ENCODE measurements at places on chromosomes 6 and 20. TPM values are rescaled to one million over a fixed set of nuclear protein-coding genes. Genes with fewer than 3 reads are reported as not detected.
A peak's percentile ranks its signal among the peaks of the same experiment; 100 is the strongest.

GRCh38 chr20:62953839-62954703, 1.6 kb downstream of the SLC17A9 start:
- no peak for DNase-seq

GRCh38 chr6:20417819-20418218, 16.1 kb downstream of the E2F3 start:
- DNase-seq = no peak

GRCh38 chr6:152380351-152380767, 256.8 kb downstream of the SYNE1 start:
- peak; percentile 85 for DNase-seq

GRCh38 chr6:25366903-25367545, 87.8 kb downstream of the CARMIL1 start:
- DNase-seq = peak; percentile 31

GRCh38 chr20:62266340-62266739, 28.0 kb downstream of the OSBPL2 start:
- DNase-seq = no peak

- DNase-seq = no peak
These were observed 29.6 kb downstream of the CRYBG1 start for GRCh38 chr6:106390088-106390487.

DNA sequence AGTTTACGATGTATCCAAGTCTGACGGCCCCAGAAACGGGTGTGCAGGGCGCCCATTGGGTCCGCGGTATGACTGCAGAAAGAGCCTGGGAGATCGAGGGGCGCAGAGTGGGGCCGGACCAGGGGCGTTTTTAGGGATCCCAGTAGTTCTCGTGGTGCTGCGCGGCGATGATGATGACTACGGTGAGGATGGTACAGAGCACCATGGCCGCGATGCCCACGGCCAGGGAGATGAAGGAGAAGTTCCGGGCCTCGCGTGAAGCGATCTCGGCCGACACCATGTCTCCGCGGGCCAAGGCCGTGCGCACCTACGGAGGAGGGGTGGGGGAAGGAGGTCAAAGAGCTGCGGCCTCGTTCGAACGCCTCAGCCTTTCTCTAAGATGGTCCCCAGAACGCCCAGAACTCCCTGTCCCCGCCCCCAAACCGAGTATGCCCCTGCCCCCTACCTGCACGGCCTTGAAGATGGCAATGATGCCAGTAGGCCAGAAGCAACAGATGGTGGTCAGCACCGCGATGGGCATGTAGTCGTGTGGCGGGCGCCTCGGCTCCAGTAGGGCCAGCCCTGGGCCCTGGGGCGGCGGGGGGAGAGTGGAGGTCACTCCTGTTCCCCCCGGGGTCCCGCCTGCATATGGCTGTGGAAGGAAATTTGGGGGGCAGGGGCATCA, 2.5 kb downstream of the PRRT1 start:
- DNase-seq = no peak

DNA sequence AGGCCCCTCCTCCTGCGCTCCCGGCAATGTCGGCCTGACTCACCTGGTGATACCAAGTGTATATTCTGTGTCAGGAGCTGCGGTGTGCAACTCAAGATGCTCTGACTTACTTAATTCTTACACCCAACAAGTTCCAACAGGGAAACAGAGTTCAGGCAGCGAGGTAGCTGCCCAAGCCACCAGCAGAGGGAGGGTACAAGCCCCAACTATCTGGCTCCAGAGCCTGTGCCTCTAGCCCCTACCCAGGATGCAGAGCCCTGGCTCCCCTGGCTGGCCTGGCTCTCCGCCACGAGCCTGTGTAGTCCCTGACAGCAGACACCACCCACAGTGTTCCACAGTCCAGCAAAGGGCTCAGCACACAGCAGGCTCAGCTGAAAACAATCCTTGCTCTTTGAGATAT, 34.9 kb downstream of the C20orf203 start:
- peak; percentile 51 for DNase-seq

GRCh38 chr6:16740097-16740496, 21.2 kb downstream of the ATXN1 start:
- DNase-seq = no peak

DNA sequence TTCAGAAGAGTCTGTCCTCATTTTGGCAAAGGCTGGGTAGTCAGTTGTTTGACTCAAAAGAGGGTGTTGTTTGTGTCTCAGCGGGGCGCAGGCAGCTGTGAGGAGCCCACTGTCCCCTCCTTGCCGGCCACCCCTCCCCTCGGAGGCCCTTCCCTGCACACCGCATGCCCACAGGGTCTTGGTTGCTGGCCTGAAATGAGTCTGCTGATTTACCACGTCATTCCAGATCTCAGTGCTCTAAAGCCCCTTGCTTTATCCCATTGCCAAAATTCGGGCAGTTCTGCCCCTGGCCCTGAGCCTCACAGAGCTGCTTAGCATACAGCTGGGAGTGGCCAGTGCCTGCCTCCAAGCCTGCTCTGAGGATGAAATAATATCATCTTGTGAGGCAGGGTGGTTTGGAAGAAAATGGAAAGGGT, 220.7 kb downstream of the UST start:
- no peak for DNase-seq

GRCh38 chr20:17518339-17519052, 12.7 kb downstream of the BFSP1 start:
- peak; percentile 33 for DNase-seq

- no peak for DNase-seq
These were observed 83.5 kb downstream of the ASXL1 start for GRCh38 chr20:32441638-32442037.

GRCh38 chr20:63003546-63003945, 3.2 kb downstream of the BHLHE23 start:
- DNase-seq = no peak

- DNase-seq = no peak
These were observed 63.5 kb downstream of the GRM4 start for GRCh38 chr6:34082348-34082747.

- peak; percentile 34 for DNase-seq
These were observed 84.5 kb upstream of the QKI start for GRCh38 chr6:163329991-163330390.

DNA sequence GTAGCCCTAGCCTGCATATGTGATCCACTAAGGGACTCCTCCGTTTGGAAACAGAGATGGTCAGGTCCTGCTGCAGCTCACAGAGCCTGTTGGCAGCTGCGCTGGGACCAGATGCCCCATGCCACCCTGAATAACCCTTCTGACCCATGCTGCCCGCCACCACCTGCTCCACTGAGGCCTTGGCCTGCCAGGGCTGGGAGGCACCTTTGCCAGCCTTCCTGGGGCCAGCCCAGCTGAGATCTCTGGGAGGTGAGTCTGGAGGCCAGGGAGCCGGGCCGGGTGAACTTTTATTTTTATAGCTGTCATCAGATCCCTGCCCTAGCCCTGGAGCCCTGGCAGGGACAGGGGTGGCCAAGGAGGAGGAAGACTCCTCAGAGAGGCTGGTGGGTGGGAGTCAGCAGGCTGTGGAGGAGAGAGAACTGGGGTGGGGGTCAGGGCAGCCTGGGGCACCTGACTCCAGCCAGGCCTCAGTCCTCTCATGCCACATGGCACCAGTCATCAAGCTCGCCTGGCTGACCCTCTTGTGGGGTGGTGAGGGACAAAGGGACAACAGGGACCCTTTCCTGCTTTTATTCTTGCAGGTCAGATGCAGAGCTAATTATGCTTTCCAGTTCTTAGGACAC, 10.0 kb downstream of the CEBPB start:
- no peak for DNase-seq

DNA sequence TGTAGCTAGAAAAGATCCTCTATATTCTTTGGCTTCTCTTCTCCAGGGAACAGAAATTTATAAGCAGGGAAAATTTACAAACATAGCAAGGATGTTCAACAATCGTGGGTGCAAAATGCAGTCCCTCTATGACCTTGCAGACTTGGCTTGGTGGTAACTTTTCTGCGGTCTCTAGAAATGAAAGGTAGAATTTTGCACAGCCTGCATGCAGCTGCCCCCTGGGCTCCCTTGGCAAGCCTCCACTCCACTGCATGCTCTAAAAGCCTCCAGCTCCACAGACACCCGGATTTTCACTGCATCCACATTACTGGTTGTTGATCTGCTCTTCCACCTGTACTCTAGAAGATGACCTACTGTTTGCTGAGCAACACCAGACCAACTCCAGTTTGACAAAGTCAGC, 236.5 kb upstream of the EYS start:
- no peak for DNase-seq

- DNase-seq = peak; percentile 50
These were observed 811 bp upstream of the ARMH2 start for GRCh38 chr6:24799541-24799915.

- peak; percentile 89 for DNase-seq
These were observed 1023.3 kb downstream of the EYS start for GRCh38 chr6:64683682-64684081.

GRCh38 chr6:123966618-123967017, 163.0 kb downstream of the NKAIN2 start:
- no peak for DNase-seq

DNA sequence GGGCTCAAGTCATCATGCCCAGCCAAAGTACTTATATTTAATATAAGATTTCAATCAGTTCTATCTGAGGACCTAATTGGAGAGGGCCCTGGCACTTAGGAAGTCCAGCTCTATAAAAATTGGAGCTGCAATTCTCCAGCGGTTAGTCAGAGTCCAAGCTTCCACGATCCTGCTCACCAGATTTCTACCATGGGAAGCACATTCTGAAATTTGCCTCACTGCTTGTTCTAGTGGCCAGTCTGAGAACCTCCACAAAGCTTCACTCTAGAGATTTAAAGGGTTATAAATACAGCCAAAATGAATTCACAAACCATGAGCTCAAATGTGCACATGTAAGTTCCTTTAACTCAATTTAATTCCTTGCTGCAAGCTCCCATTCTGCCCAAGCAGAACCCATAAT, 33.5 kb downstream of the PNLDC1 start:
- peak; percentile 54 for DNase-seq

DNA sequence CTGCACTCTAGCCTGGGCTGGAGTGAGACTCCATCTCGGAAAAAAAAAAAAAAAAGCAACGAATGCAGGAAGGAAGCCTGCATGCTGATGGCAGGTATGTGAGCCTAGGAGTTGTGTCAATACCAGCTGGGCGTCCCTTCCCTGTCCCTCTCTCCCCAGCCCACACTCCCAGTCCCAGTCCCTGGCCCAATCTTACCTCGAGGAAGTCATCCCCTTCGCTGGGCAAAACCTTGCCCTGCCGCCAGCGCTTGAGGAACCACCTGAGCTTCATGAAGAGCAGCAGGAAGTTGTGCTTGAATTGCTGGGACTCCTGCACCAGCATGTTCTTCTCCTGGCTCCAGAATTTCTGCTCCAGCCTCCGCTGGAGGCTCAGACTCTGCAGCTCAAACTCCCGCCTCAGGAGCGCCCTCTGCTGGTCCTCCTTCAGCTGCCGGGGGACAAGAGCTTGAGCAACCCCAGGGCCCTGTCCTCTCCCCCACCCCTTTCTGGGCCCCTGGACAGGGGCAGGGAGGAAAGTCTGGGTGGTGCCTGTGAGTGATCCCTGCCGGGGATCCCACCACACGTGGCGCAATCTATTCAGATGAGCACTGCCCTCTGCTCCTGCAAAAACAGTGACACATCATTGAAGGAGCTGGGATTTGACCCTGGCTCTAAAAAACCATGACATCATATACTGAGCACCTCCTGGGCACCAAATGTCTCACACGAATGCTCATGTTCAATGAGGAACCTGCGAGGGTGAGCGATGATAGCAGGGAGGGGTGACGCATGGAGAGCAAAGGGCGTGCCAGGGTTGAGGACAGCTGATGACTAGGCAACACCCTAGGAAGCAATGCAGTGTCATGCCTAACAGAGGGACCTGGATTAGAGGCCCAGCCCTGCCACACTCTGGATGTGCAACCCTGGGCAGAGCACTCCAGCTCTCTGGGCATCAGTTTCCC, 35.0 kb upstream of the DSN1 start:
- peak; percentile 86 for DNase-seq

DNA sequence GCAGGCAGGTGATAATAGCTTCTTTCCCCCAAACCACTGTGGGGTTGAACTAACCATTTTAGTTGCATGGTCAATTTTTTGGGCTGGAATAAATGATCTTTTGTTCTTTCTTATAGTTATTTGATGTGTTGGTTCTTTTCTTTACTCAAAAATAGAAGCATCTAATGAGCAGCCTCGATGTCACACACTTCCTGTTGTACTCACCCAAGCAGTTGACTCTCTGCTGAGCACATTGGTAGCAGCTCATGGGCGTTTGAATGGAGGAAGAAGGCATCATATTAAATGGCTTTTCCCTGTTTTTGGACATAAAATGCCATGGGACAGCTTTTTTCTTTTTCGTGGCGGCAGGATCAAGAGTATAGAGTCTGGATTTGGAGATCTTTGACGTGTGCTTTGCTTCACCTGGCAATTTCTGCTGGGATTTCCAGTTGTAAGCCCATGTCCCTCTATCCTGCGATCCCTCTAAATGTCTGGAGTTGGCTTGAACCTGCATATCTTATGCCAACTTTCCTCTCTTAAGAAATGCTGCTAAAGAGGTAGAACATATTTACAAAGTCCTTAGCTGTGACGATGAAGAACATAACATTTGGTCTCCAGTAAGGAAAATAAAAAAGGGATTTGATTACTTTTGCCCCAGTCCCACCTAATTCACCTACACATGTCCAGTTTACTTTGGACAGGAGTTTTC, 268.3 kb downstream of the PRL start:
- DNase-seq = no peak

GRCh38 chr20:47655635-47656034, 129.6 kb downstream of the SULF2 start:
- no peak for DNase-seq

- peak; percentile 94 for DNase-seq
These were observed 167.4 kb downstream of the SASH1 start for GRCh38 chr6:148509800-148510581.

- DNase-seq = no peak
These were observed 298.0 kb downstream of the QKI start for GRCh38 chr6:163712566-163712961.

FOXC1 gene
- 8.3 TPM for total RNA-seq

ZGPAT gene
- total RNA-seq = 25.7 TPM

SOBP gene
- total RNA-seq = 1.6 TPM

HCK gene
- total RNA-seq = not detected

FOXQ1 gene
- total RNA-seq = not detected

PERP gene
- total RNA-seq = 26.9 TPM

MATN4 gene
- not detected for total RNA-seq

TGM3 gene
- not detected for total RNA-seq

ATP9A gene
- 11.0 TPM for total RNA-seq

PTPN1 gene
- total RNA-seq = 84.9 TPM

RCAN2 gene
- 2.3 TPM for total RNA-seq

PCK1 gene
- total RNA-seq = not detected

KIAA1755 gene
- total RNA-seq = 3.8 TPM

MROH8 gene
- 2.1 TPM for total RNA-seq

Data from M059J (cell line).